ENCODE measurements at places on chromosomes 7 and 10.

GRCh38 chr7:157876469-157877285 is 539.9 kb downstream of the DNAJB6 start:
- DNase-seq, result no peak

DNA sequence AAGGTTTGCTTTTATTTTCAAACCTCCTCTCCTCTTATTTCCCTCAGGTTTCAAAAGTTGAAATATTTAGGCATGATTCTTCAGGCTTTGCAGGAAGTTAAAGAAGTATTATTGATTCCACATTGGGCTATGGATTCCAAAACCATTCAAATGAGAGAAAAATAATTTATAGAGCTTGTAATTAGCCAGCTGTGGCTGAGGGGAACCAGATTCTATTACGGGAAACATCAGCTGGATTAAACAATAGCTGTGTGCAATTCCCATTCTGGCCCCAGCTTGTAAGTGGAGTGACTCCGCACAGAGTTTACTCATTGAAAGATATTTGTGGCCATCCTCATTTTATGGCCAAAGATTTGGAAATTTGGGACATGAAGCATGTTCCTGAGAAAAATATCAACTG is 77.0 kb upstream of the PHYHIPL start:
- DNase-seq, result peak; percentile 83

- DNase-seq, result no peak
These were observed 9.9 kb downstream of the AIFM2 start for GRCh38 chr10:70122742-70123141.

DNA sequence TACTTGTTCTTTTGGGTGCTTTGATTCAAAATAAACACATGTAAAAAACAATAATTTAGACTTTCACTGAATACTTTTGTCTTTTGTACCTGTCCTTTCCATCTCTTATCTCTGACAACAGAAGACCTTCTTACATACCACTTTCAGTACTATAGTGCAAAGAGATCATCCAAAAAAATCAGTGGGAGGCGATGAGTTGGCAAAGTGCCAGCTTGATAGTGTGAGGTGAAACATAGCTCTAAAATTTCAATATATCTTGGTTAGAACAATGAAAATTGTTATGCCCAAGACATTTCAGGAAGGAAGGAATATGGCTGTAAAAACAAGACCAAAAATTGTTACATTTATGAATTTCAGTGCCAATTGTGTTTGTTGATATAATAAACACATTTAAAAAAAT is 390.2 kb upstream of the COBL start:
- no peak for DNase-seq

- DNase-seq, result no peak
These were observed 192.3 kb downstream of the VTI1A start for GRCh38 chr10:112639298-112639697.

DNA sequence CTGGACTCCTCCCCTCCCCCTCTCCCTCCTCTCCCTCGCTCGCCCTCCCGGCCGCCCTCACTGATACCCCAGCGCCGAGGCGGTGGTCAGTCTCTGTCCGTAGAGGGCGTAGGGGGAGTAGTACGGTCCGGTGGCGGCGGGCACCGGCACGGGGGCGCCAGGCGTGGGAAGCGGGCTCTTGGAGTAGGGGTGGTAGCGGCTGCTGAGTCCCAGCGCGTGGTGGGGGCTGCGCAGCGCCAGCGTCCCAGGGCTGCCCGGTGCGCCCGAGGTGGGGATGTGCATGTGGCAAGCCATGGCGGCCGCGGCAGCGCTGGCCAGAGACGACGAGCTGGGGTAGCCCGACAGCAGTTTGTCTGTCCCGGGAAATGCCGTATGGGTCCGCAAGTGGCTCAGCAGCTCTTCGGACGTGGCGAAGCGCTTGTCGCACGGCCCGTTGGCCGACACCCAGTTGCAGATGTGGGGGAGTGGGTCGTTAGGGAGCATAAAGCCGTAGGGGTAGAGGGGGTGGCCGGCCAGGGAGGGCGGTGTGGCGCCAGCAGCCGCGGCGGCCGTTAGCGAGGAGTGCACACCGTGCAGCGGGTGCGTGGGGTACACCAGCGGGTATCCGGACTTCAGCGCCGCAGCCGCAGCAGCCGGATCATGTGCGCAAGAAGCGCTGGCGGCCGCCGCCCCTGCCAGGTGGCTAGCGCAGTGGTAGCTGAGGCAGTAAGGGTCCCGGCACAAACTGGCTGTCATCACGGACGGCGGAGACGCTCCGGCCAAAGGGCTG is 2.7 kb downstream of the ZNF503 start:
- DNase-seq, result peak; percentile 43

DNA sequence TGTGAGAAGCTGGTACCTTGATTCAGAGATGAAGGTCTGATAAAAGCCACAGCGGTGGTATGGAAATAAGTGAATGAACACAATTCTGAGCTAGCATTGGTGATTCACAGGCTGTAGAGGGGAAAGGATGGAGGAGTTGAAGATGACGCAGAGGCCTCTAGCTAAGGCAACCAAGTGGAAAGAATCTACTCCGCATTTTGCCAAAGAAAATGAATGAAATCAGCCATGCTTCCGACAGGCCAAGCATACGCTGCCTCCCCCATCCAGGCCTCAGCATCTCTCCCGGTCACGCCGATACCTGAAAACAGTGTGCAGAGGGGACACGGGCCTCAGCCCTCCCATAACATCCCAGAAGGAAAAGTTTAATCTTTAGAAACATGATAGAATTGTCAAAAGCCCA is 124.3 kb upstream of the UNC5B start:
- no peak for DNase-seq

DNA sequence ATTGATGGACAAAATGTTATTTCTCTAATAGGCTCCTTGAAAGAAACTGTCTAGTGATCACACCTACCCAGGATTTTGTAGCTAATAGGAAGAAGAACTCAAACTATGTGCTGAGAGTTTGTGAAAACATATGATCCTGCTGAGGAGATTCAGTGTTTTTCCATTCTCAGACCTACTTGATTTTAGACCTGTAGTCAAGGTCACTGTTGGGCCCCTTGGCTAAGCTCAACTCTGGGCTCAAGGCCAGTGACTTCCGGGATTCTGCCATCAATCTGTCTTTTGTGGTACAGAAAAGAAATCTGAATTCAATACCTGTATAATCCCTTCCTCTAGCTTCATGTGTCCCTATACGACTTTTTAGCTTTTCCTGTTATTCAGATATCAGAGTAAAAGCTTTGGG is 79.7 kb upstream of the FERD3L start:
- DNase-seq, result no peak

- DNase-seq, result no peak
These were observed 125.1 kb downstream of the THSD7A start for GRCh38 chr7:11706666-11707605.

- no peak for DNase-seq
These were observed 107.6 kb downstream of the ADCY1 start for GRCh38 chr7:45681596-45682357.

- no peak for DNase-seq
These were observed 54.0 kb upstream of the KCNIP2 start for GRCh38 chr10:101897633-101898032.

GRCh38 chr7:16753932-16754855 is 639 bp downstream of the TSPAN13 start:
- peak; percentile 32 for DNase-seq

GRCh38 chr7:70657571-70657970 is 474.4 kb upstream of the GALNT17 start:
- DNase-seq, result peak; percentile 36

DNA sequence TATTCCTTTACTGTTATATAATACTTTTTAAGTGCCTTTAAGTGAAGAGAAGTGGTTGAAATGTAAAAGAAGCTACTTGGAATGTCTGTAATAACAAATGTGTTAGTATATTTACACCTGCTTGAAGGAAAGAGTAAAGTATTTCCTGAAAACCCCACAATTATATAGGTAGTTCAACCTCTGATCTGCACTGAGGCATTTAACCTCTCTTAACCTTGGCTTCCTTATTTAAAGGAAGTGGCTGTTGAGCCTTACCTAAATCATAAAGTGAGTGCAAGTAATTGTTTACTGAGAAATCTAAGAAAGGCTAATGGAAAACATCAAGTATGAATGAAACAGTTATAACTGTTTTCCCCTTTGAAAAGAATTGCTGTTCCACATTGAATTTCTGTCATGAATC is 294.5 kb downstream of the ADK start:
- DNase-seq, result no peak

DNA sequence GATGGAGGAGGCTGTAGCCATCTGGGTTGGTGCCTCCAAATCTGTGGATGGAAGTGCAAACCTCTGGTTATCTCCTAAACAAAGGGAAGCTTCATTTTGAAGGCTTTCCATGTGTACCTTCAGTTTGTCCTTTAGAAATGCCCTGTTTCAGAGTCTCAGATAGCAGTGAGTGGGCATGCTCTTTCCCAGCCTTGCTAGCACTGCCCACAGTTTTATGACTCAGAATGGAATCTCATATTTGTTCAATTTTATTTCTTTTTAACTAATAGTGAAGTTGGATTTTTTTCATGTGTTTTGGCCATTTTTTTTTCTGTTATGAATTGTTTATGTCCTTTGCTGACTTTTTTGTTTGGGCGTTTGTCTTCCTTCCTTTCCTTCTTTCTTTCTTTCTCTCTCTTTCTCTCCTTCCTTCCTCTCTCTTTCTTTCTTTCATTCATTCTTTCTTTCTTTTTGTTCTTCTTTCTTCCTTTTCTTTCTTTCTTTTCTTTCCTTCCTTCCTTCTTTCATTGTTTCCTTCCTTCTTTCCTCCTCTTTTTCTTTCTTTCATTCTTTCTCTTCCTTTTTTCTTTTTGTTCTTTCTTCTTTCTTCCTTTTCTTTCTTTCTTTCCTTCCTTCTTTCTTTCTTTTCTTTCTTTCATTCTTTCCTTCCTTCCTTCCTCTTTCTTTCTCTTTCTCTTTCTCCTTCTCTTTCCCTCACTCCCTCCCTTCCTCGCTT is 25.6 kb downstream of the PRF1 start:
- no peak for DNase-seq

DNA sequence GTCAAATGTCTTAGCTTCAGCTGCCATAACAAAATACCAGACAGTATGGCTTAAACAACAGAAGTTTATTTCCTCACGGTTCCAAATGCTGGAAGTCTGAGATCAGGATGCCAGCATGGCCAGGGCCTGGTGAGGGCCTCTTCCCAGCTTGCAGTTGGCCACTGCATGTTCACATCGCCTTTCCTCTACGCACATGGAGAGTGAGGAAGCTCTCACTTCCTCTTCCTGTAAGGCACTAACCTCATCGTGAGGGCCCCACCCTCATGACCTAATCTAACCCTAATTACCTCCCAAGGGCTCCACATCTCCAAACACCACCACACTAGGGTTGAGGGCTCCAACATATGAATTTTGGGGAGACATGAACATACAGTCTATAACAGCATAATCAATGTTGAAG is 14.4 kb downstream of the ZNF33B start:
- DNase-seq, result no peak

GRCh38 chr10:24771943-24772694 is 48.4 kb upstream of the ARHGAP21 start:
- DNase-seq, result peak; percentile 61

DNA sequence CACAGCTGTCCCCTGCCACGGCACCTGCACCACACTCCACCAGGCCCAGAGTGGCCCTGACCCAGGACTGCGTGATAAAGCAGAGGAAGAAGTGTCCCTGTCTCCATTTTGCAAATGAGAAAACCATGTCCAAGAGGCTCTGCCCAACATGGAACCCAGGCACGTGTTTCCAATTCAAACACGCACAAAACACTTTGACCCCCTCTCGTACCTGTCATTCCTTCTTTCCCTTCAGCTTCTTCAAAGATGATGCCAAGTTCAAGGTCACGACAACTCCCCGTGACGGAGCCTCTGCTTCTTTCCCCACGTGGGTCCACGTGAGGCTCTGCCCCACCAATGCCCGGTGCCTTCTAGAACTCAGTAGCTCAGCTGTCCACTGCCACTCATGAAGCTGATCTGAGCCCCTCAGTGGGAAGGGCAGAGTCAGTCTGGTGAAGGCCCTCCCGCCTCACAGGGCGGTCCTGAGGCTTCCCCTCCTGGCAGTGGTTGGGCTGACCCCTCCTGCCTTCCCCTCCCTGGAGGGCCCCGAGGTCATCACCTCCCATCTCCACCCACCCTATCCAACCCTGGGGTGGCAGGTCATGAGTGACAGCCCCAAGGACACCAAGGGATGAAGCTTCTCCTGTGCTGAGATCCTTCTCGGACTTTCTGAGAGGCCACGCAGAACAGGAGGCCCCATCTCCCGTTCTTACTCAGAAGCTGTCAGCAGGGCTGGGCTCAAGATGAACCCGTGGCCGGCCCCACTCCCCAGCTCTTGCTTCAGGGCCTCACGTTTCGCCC is 19.0 kb downstream of the CALML5 start:
- DNase-seq, result no peak
